GM04503 (cell line): ENCODE measurements at places on chromosomes 1 and 21.

- DNase-seq, result no peak
Measured at GRCh38 chr1:24801176-24801575, 55.9 kb downstream of the CLIC4 start.

DNA sequence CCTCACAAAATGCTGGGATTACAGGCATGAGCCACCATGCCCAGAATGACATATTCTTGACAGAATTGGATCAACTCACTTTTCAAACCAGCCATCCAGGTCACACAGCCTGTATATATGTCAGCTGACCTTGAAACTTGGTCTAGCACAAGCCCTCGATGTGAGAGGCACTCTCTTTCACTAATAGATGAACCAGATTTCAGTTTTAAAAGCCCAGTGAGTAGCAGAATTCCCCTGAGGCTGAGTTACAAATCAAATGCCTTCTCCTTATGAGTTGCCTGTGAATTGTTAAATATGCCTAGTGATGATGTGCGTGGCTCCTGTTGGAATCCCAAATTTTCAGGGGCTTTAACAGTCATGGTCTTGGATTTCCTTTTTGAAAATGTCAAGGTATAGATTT, 88.7 kb downstream of the CD247 start:
- DNase-seq, result no peak

- DNase-seq, result no peak
Measured at GRCh38 chr1:33849211-33849610, 14.7 kb upstream of the HMGB4 start.

DNA sequence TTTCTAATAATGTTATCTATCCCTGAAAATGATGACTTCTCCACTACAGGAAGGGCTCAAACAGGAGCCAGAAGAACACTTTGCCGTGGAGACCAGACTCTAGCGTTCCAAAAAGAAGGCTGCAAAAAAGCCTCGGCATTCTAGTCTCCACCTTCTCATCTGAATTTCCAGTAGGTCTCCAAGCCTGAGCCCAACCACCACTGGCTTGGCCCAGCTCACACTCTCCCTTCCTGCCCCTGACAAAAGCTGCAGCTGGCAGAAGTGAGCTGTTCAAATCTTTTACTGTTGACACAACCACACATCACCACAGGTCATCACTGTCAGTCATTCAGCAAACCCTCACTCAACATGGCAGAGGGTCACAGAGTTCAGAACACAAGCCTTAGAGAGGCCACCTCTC, 69.3 kb downstream of the CAMK2N1 start:
- DNase-seq, result no peak

DNA sequence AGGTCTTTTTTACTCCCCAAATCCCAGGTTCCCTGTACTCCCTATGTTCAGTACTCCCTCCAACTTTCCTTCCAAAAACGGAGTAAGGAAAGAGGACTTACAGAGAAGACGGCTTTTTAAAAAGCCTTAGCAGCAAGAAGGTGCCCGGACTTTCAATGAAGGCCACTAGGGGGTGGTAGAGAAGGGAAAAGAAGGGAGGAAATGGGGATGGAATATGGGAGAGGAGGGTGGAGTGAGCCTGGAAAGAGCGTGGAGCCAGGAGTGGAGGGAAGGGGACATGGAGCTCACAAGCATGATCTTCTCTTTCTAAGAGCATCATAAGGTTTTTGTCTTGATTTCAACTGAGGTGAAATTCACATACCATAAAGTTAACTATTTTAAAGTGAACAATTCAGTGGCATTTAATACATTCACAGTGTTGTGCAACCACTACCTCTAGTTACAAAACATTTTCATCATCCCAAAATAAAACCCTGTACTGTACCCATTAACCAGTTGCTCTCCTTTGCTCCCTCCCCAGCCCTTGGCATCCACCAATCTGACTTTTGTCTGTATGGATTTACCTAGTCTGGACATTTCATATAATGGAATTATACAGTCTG, 129.9 kb downstream of the ZNF281 start:
- DNase-seq, result no peak

GRCh38 chr1:185568155-185569123, 165.8 kb upstream of the HMCN1 start:
- no peak for DNase-seq

DNA sequence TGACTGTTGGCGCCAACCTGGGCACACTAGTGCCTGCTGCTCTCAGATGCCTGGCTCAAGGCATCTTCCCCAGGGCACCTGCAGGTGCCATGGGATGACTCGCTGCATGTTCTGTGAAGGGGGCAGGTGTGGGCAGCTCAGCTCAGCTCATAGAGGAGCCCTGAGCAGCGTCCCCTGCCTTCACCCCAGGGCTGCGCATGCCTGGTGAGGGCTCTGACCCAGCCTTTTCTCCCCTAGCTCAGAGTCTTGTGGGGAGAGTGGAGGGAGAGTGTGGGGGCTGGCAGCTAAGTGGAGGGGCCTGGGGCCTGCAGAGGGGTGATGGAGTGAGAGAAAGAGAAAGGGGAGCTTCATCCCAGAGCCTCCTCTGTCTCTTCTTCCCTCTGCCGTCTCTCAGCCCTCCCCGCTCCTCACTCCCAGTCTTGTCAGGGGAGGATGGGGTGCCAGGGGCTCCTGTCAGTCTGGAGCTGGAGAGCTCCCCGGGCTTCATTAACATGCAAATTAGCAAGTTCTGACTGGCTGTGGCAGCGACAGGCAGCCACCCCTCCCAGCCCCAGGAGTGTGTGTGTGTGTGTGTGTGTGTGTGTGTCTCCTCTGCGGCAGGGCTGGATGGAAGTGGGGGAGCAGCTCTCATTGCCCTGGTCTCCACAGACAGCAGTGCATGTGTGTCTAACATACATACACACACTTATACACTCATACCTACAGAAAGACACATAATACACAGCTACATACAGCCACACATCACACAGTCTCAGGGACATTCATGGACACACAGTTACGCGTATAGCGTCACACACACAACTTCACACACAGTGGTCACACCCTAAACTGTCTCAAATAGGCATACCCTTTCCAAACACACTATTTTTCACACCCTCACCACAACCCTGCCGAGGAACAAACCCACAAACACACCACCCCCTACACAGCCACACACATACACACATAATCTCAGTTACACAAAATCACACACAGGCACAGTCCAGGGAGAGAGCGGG, 34.0 kb downstream of the FOXO6 start:
- no peak for DNase-seq

DNA sequence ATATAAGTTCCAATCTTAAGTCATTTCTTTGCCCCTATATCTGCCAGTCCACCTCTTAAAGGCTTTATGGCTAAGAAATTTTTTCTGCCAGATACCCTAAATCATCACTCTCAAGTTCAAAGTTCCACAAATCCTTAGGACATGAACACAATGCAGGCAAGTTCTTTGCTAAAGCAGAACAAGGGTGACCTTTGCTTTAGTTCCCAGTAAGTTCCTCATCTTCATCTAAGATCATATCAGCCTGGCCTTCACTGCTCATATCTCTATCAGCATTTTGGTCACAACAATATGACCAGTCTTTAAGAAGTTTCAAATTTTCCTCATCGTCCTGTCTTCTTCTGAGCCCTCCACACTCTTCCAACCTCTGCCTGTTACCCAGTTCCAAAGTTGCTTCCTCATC, 402.2 kb upstream of the RUNX1 start:
- DNase-seq, result no peak

DNA sequence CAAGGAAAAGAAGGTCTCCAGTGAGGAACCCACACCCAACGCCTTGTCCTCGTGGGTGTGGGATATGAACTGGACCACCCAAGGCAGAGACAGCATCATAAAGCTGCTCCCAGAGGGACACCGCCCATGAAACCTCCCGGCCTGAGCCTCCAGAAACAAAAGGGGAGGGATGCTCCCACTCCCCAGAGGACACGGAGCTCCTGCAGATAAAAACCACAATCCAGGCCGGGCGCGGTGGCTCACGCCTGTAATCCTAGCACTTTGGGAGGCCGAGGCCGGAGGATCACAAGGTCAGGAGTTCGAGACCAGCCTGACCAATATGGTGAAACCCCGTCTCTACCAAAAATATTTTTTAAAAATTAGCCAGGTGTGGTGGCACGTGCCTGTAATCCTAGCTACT, 66.4 kb downstream of the CHD5 start:
- DNase-seq, result no peak

- peak; percentile 81 for DNase-seq
Measured at GRCh38 chr21:26140164-26140579, 30.4 kb downstream of the APP start.

GRCh38 chr21:45859041-45859761, 122.4 kb upstream of the COL6A1 start:
- no peak for DNase-seq

- DNase-seq, result no peak
Measured at GRCh38 chr1:5492846-5493245, 499.4 kb downstream of the NPHP4 start.
